RWPE1 (cell line): ENCODE measurements at places on chromosomes 6 and 20.

GRCh38 chr20:32456869-32457478, 98.8 kb downstream of the ASXL1 start:
- peak; percentile 55 for DNase-seq

DNA sequence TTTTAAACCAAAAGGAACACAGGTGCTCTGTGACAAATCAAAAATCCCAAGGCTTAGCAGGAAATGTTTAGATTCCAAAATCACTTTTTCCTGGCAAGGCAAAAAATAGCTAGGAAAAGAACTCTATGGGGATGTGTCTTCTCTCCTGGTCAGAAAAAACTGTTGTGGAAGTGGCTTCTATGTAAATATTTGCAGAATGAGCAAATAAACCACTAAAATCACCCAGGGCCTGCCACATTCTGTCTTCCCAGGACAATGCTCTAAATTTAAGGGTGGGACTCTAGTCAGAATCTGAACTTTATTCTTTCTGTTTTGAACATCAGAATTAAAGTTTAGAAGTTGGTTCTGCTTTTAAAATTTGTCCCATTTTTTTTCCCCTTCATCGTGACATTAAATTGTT, 29.3 kb downstream of the GCM1 start:
- no peak for DNase-seq

DNA sequence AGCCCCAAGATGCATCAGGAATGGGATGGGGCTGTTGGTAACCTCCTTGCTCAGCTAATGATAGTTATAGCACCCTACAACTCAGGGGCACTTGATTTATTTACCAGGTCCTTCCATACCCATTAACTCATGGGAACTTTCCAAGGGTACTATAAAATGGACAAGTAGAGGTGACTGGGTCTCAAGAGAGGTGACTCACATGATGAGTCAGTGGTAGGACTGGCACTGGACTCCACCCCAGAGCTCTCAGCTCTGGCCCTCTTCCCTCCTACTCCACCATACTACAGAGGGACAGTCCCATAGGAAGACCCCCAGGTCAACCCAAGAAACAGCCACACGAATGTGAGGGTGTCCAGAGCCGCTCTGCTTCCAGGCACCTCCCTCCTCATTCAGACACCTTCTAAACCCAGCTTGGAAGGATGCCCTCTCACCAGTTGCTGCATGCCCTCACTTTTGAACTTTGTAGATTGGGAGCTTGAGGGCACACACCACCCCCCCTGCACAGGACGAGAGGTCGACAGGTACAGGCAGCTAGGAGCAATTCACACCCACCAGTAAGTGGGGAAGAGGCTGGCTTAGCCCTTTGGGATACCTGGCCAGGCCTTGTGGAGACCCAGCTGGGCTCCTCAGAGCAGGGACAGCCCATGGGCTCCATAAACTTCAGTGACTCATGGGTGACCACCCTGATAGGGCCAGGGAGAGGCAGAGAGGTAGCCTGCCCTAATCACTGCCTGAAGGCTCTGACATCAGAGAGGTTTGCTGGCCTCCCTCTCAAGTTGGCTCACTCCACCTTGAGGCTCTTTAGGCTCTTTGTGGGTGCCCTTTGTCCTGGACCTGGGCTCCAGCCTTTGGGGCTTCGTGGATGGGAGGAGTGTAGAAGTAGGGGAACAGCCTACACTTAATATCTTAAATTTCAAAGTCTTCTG, 81.6 kb upstream of the MLN start:
- peak; percentile 69 for DNase-seq

DNA sequence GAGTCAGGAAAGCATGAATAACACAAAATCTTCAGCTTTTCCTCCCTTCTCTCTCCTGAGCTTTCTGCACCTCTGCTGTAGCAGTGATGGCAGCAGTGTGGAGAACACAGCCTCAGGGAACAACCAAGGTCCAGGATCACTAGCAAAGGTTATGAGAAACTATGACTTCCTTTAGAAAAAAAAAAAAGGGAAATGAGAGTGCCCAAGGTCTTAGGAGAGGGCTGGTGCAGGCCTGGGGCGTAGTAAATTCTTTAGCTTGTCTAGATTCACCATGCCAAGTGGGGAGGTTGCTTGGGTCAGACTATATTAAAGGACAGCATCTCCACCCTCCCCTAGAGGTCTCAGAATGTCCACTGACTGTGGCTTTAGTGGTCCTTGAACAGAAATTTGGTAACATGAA, 40.4 kb upstream of the POLR1H start:
- no peak for DNase-seq

DNA sequence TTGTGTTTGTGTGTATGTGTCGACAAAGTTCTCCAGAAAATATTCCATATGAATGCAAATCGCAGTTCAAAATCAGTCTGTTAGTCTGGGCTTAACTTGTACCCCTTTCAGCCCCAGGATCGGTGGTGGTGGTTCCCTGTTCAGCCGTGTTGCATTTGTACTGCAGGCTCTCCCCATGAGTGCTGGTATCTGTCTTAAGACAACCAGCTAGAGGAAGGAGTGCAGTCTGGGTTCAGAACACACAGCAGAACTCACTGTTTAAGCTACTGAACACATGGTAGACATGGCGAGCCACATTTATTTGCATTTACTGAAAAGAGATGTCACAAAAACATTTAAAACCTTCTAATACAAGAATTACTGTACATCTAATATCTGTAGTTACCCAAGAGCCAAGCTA, 192.1 kb downstream of the ARID1B start:
- DNase-seq: no peak

GRCh38 chr6:54109586-54109985, 1.7 kb upstream of the MLIP start:
- no peak for DNase-seq

DNA sequence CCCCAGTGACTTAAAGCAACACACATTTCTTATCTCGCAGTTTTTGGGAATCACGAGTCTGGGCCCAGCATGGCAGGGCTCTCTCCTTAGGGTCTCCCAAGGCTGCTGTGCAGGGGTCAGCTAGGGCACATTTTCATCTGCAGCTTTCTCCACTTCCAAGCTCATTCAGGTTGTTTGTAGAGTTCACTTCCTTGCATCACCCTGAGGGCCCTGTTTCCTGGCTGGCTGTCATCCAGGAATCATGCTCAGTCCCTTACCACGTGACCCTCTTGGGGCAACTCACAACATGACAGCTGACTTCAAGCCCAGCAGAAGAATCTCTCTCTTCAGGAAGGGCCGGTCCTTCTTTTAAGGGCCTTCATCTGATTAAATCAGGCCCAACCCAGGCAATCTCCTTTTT, 21.3 kb downstream of the SNAP25 start:
- DNase-seq: peak; percentile 69

GRCh38 chr6:108985301-108985700, 109.3 kb downstream of the SESN1 start:
- no peak for DNase-seq

DNA sequence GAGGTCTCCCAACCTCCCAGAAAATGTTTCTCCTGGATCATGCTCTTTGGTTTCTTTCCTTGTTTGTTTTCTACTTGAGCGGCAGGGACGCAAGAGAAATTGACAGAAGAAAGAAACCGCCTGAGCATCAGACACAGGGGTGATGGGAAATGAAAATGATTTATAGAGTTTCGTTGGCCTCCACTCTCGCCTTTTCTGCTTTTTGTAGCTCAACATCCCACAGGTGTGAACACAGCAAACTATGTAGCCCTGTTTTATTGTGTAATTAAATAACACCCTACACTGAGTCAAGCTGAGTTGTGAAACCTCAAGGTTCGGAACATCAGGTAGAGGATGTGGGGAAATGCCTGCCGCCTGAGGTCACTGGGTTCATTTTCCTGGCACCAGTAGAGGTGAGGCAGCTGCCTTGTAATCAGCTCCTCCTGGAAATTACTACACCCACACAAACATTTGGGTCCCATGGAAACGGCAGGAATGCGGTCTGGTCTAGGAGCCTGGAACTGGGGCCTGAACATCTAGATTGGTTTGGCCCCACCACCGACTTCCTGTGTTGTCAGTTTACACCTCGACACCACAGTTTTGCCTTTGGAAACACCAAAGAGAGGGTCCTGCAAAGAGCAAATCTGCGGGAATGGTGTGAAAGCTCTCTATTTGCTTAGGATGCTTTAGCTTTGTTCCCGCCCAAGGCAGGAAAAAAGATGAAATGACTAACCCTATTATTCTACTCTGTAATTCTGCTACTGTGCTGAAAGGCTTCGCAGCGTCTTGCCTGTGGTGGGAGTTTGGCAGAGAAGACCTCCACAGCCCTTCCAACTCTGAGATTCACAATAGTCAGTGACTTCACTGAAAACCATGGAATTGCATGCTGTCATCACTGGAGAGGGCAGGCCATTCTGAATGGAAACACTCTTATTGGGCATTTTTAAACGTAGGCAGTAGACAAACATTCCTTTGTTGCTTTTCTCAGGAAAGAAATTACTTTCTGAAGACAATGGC, 53.0 kb downstream of the ADAT2 start:
- DNase-seq: peak; percentile 99

GRCh38 chr6:53898026-53898795, 103.4 kb downstream of the LRRC1 start:
- DNase-seq: no peak

DNA sequence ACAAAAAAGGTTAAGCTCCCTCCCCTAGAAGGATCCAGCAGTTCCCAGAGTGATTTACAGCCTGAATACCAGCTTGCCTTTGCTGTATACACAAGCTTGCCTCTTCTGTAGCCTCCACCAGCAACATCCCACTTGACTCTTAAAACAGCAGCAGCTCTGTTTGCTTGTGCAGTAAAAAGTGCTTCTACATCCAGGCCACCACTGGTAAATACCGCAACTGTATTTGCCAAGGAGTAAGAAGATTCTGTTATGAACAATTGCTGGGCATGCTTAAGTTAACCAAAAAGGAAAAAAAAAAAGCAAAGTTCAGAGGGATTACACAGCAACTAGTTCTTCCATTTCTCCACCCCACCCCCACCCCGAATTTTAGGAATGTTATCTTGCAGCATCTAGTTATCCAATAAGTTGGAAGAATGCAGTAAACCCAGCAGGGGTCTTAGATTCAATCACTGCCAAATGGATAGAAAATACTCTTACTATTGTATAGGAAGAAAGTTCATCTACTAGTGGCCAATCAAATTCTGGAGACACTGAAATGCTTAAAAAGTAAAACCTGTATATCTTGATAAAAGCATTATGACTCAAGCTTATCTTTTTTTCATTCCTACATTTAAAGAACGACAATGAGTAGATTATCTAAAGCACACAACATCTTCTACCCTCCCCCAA, 4.8 kb downstream of the SALL4 start:
- DNase-seq: no peak

DNA sequence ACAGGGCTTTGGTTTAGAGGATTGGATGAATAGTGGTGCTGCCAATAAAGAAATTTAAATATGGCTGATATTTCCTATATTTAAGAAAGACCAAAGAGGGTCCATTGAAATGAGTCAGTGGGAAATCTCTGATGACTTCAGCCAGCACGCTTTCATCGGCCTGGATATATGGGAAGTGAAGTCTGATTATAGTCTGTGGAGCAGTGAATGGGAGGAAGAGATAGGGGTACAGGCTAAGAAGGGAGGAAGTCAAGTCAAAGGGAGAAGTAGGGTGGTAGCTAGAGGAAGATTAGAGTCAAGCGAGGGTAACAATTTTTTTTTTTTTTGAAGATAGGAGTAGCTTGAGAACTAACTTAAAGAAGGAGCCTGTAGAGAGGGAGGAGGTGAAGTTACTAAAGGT, 22.7 kb downstream of the SLC16A10 start:
- DNase-seq: no peak

DNA sequence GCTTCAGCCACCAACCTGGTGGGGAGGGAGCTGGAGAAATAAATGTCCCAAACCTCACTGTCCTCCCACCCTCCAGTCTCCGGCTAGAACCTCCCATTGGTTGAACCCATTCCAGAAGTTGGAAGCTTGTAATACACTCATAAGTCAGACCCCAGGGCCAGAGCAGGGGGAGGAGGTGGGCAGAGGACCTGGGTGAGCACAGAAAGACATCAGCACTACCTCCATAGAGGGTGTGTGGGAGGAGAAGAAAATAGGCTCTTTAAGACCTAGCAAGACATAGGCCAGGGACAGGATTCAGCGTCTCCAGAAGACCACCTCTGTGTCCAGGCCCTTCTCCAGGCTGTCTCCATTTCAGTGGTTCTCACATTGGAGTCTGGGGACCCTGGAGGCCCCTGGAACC, 73.3 kb upstream of the TOP1 start:
- DNase-seq: no peak

DNA sequence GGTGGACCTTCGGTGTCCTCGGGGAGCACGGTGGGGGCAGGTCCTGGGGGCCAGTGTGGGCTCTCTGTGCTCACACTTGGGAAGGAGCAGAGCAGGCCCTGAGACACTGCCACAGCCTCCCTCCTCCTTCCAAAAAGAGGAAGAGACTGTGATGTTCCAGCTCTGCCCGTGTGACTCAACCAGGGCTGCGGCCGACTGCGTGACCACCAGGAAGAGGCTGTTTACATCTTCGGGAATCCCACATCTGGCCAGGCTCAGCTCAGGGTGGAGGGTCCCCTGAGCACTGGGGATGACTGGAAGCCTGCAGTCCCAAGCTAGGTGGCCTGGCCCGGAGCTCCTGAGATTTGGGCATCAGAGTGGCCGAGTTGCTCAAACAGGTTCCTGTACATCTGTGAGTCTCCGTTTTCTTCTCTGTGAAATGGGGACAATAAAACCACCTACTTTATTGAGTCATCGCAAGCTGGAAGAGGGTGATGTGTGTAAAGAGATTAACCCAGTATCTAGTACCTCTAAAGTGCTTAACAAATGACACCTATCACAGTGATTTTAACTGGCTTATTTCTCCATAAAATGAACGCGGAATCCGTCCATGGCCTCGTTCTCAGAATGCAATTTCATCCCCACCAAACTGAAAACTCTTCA, 242.1 kb downstream of the DLL1 start:
- no peak for DNase-seq

DNA sequence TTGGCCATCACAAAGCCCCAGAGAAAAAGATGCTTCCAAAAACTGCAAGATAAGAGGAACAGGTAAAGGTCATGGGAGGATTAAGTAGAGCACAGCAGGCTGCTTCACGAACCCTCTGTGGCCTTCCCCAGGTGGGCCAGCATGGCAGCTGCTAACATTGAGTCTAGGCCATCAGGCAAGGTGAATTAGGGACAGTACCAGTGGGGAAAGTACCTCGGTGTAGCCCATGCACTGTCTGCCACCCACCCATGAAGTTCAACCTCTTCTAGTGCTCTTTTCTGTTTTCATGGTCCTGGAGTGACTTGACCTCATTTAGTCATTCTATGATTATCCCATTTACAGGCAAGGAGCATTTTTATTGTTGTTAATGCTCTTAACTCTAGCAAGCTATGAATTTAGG, 108.6 kb upstream of the DUSP22 start:
- no peak for DNase-seq

- DNase-seq: no peak
These were observed 274.9 kb downstream of the HAO1 start for GRCh38 chr20:7665376-7665775.

DNA sequence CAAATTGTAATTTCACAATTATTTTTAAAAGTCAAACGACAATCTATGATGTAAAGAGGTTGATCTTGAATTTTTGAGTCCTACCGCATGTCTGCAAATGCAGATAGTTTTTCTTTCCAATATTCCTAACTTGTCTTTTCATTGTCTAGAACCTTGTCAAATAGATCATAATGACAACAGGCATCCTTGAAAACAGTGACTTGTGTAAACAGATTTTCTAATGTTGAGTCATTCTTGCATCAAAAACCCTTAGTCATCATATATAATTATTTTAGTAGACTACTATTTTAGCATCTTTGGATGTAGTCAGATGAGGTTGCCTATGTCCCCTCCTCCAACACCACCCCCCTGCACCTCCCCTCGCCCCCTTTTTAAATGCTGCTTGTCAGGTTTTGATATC, 43.8 kb downstream of the BMP6 start:
- DNase-seq: peak; percentile 30

- DNase-seq: no peak
These were observed 26.3 kb upstream of the ZFP64 start for GRCh38 chr20:52217689-52218395.
